ENCODE measurements at places on chromosomes 3 and 15.
A peak's percentile ranks its signal among the peaks of the same experiment; 100 is the strongest.

GRCh38 chr3:114307832-114308231 lies 14.0 kb downstream of the TIGIT start:
- DNase-seq, result no peak

DNA sequence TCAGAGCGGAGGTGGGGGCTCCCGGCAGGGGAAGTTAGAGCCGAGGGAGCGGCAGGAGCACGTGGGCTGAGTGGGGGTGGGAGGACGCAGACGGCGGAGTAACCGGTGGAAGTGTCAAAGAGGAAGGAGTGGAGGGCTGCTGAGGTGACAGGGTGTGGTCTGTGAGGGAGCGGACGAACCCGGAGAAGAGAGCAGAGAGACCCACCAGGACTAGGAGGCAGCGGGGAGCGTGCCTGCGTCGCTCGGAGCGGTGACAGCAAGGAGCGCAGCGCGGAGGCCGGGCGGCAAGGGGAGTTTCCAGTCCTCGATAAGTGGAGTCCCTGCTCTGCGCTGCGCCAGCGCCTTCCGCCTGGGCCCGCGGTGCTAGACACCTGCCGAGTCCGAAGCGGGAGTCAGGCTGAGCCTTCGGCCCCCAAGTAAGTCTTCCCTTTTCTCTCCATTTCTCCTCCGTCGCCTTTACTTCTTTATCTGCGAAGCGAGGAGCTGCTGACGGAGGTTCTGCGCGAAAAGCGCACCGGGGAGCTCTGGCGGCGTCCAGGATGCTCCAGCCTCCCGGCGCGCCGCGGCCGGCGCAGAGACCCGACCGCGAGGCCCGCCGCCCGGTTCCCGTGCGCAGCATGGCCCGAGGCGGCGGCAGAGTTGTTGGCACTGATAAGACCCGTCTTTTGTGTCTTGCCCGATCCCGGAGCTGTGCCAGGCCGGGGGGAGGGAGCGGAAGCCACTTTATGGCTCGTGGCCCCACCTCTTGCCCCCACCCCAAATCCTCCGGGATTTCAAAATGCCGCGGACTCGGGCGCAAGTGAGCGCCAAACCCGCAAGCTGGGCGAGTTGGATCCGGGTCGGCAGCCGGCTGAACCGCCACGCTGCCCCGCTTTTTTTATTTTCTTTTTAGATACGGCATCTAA lies 533.0 kb upstream of the SEMA6D start:
- DNase-seq, result no peak

DNA sequence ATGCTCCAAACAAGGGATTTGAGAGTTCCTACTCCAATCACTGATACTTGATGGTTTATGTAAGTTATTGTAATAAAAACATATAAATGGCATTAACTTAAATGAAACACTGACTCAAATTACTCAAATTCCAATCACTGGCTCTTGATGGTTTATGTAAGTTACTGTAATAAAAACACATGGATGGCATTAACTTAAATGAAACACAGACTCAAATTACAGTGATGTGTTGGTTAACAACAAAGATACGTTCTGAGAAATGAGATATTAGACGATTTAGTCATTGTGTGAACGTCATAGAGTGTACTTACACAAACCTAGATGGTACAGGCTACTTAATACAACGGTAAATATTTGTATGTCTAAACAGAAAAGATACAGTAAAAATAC lies 6.6 kb downstream of the MOBP start:
- no peak for DNase-seq

- DNase-seq, result peak; percentile 13
Observed at GRCh38 chr3:16810593-16811367, 74.0 kb upstream of the PLCL2 start.

- DNase-seq, result peak; percentile 60
Observed at GRCh38 chr3:197847866-197848401, 56.9 kb downstream of the LRCH3 start.

DNA sequence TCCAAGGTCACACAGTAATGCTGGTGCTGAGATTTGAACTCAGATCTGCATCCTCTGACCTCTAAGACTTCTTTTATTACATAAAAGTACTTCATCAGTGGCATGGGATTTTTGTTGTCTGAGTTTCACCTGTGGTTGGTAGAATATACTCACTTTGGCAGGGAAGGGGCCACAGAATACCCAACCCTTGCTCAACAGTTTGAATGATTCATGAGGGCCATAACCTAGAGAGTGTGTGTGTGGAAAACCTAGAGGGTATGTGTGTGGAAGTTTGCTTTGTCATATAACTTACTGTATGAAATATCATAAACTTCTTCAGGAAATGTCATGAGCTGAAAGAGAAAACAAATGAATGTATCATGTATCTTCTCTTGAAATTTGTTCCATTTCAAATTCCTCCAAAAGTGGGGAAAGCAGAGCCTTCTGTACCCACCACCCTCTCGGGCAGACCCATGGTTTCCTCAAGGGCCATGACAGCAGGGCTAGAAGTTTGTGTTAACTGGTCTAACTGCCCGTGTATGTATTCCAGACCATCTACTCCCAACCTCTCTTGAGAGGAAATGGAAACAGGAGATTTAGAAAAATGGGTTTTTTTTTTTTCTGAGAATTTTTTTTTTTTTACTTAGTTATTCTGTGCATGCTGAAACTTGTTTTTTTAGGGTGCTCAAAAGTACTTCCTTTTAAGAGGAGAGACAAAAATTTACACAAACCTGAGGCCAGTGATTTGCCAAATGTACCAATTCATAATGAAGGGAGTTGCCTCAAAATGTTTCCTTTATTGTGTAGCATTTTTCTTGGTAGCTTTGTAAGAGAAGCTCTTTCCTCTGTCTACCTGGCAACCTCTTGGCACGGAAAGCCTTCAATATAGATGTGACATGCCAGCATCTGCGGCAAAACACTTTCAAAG lies 127.0 kb downstream of the TPRG1 start:
- DNase-seq, result no peak

DNA sequence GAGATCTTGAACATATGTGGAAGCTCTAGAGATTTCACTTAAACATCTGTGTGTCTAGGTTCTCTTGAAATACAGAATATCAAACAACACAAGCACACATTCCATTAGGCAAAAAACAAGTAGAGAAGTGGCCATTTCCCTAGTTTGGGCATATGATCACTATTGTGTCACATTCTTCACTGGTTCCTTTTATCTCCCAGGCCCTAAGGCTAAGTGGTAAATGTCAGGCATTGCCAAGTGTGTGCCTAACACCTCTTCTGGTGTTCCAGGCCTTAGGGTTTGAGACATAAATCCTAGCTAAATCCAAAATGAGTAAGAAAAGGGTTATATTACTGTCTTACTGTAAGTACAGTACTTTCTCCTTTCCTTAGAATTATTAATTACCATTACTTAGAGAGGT lies 880.1 kb downstream of the PDCD6IP start:
- no peak for DNase-seq

- DNase-seq, result peak; percentile 73
Observed at GRCh38 chr3:143121241-143122088, 1.9 kb downstream of the CHST2 start.

GRCh38 chr3:125108833-125109535 lies 53.2 kb upstream of the HEG1 start:
- no peak for DNase-seq

DNA sequence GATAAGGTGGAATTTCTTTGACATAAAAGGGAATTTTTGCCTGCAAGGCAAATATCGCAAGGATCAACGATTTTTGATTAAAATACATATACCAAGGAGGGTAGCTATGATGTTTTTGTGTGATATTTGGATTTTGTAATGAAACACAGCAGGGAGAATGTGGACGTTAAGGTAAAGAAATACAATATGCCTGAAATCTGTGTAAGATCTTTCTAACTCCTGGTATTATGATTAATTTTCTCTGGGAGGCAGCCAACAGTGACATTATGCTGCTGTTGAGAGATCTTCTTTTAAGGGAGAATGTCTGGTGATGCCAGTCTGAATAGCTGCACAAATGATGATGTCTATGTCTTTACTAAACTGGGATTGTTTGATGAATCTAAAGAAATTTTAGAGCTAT lies 972.2 kb downstream of the SQOR start:
- DNase-seq, result no peak

- peak; percentile 59 for DNase-seq
Observed at GRCh38 chr15:78049691-78050440, 27.6 kb downstream of the TBC1D2B start.

DNA sequence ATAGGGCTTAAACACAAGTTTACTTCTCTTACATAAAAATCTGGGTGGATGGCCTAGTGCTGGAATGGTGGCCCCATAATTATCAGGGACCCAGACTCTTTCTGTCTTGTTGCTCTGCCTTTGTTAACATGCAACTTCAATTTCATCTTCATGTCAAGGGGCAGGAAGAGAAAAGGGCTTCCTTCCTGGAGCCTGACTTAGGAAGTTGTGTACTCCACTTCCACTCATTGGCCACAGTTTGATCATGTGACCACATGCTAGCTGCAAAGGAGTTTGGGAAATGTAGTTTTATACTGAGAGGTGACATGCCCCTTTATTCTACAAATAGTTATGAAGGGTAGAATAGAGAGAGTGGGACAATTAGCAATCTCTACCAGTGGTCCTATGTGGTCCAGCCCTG lies 39.3 kb downstream of the RHCG start:
- DNase-seq, result no peak

GRCh38 chr3:51686512-51687215 lies 15.6 kb downstream of the TEX264 start:
- DNase-seq, result peak; percentile 90

DNA sequence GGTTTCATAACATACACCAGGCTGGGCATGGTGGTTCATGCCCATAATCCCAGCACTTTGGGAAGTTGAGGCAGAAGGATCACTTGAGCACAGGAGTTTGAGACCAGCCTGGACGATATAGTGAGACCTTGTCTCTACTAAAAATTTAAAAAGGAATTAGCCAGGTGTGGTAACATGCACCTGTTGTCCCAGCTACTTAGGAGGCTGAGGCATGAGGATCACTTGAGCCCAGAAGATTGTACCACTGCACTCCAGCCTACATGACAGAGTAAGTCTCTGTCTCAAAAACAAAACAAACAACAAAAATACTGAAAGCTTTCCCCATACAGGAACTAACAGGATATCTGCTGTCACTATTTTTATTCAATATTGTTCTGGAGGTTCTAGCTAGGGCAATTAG lies 20.9 kb downstream of the GREM1 start:
- DNase-seq, result no peak

DNA sequence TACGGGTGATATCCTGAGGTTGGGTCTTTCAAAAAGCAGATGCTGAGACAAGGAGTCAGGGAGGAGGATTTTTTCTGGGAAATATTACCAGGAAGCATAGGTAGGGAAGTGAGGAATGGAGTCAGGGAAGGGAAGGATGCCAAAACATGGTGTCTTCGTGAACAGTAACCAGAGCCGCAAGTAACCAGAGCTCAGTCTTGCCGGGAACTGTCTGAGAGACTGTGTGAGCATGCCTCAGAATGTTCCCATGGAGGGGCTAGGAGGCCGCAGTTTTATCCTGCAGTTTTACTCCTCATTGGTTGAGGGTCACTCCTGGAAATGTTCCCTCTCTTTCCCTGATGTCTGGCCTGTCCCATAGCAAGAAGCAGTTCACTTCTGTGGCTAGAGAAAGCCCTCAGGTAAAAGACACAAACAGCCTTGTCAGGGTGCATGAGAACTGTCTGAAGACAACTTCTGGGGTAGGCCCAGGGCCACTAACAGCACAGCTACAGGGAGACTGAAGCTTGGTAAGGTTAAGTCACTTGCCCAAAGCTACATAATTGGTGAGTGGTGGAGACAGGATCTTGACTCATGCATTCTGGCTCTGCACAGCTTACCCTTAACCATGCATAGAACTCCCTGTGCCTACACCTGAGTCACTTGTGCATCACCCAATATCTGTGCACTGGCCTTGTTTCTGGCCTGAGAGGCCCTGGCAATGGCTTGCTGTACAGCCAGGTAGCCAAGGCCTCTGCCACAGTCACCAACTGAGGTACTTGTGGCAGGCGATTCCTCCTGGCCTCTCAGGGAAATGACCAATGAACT lies 76.3 kb upstream of the FRMD4B start:
- no peak for DNase-seq

DNA sequence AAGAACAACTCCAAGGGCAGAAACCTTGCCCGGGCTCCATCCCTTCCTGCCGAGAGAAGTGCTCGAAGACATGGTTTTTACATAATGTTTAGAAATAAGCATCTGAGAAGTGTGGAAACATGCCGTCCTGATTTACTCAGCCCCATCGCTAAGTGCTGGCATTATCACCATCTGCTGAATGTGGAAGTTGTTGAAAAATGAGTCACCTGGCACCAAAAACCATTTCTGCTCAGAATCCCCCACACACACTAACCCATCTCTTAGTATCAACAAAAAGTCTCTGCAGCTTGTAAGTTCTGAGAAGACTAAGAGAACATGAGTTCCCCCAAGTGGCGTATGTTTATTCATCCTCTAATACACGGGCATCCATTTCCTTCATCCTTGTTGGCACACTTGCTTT lies 51.0 kb upstream of the ARL8B start:
- DNase-seq, result no peak

DNA sequence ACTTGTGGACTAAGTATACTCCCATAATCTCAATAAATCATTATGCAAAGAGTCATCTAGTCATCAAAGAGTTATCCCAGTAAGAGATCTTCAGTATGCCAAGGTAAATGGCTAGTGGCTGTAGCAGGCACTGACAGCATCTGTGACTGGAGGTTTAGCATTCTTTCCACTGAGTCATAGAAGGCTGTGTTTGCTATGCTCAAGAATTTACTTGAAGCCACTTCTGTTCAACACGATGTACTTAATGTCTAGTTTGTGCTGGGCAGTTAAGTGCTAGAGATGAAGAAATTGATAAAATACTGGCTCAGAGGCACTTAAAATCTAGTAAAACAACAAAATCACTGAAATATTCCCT lies 13.0 kb downstream of the ZBED2 start:
- DNase-seq, result no peak

DNA sequence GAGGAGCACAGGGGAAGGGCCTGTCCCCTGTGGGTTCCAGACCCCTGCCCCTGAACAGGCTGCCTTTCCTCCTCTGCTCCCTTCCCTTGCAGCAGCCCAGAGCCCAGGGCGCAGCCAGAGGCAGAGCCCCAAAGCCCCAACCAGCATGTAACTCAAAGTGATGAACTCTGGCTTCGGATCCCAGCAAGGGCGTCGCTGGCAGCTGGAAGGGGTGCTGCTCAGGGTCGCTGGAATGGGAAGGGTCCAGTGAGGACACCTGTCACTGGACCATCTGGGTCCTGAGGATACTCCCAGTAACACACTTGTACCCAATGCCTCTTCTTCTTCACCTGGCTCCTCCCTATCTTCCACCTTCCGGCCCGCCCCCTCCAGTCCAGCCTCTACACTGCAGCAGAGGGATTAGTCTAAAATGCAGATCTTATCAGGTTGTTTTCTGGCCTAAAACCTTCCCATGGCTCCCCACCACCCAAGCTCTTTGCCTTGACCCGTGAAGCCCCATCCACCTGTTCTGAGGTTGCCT lies 64.0 kb downstream of the SLC6A1 start:
- DNase-seq, result no peak

- DNase-seq, result no peak
Observed at GRCh38 chr15:22939652-22940061, 40.5 kb downstream of the CYFIP1 start.

DNA sequence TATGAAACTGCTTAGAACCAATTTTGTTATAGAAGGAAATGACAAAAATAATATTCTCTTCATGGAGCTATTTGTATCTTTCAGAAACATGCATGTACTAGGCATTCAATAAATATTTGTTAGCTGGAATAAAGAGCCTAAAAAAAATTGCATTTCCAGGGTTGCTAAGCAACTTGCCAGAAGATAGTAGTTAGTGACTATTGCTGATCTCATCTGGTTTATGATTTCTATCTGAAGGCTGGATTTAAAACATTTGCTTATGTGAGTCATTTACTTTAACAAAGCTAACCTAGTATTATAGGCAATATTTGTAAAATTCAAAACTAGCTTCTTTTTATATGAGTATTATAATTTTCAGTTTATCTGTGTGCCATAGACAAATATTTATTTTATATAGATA lies 78.3 kb downstream of the NAALADL2 start:
- no peak for DNase-seq

Measured in CD4-positive, alpha-beta T cell treated with Interleukin-21 for 1 hour (primary cell).